Liver (tissue), 10 donors: ENCODE measurements at places on chromosomes 16 and 17. TPM values are rescaled to one million over a fixed set of nuclear protein-coding genes. Genes with fewer than 3 reads are reported as not detected.

Gene SLFN13
- total RNA-seq, result 3.6 TPM

Gene SLFN14
- under 0.01 TPM for total RNA-seq

GRCh38 chr17:36525113-36525512, 9.6 kb downstream of the MYO19 start:
- no peaks in the 10 kb centered on the region for H3K27me3 ChIP-seq
- H3K36me3 ChIP-seq, result peaks cover 32% of the 10 kb centered on the region
- H3K27ac ChIP-seq, result no peak overlapping the region
- no peak overlapping the region for H3K4me3 ChIP-seq

GRCh38 chr16:52573365-52574299, 26.7 kb upstream of the TOX3 start:
- no peak for DNase-seq
- H3K36me3 ChIP-seq, result no peaks in the 10 kb centered on the region
- peaks cover 15% of the 10 kb centered on the region for H3K4me1 ChIP-seq

- H3K4me3 ChIP-seq, result no peak overlapping the region
- H3K36me3 ChIP-seq, result peaks cover 45% of the 10 kb centered on the region
- no peaks in the 10 kb centered on the region for H3K27me3 ChIP-seq
- no peak overlapping the region for H3K27ac ChIP-seq
- DNase-seq, result no peak
Measured at GRCh38 chr17:78069695-78070094, 58.9 kb downstream of the TMC6 start.

DNA sequence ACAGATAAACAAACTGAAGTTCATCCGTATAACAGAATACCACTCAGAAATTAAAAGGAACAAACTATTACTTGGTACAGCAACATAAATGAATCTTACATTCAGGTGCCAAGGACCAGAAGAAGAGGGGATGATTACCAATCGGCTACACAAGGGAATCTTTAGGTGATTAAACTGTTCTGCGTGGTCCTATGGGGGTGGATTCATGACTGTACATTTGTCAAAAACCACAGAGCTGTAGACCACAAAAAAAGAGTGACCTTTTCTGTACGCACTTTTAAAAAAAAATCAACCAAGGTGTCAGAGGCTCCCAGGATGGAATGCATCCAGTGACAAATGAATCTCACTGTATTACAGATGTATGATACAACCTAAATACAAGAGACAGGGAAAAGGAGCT, 110.8 kb downstream of the CDYL2 start:
- H3K4me3 ChIP-seq, result no peak overlapping the region
- DNase-seq, result no peak
- H3K27ac ChIP-seq, result no peak overlapping the region
- peaks cover 4% of the 10 kb centered on the region for H3K4me1 ChIP-seq
- no peaks in the 10 kb centered on the region for H3K36me3 ChIP-seq
- H3K27me3 ChIP-seq, result no peaks in the 10 kb centered on the region

Gene SLC47A2
- total RNA-seq, result not detected

DNA sequence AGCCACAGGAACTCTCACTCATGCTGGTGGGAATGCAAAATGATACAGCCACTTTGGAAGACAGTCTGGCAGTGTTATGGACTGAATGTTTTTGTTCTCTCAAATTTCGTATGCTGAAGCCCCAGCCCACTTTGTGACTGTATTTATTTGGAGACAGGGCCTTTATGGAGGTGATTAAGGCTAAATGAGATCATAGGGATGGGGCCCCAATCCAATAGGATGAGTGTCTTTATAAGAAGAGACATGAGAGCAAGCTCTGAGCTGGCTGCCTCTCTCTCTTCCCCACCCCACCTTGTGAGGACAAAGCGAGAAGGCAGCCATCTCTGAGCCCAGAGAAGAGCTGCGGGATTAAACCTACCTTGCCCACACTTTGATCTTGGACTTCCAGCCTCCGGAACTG, 21.9 kb upstream of the RAI1 start:
- no peaks in the 10 kb centered on the region for H3K36me3 ChIP-seq
- no peaks in the 10 kb centered on the region for H3K27me3 ChIP-seq
- H3K4me3 ChIP-seq, result no peak overlapping the region
- H3K27ac ChIP-seq, result no peak overlapping the region
- no peaks in the 10 kb centered on the region for H3K4me1 ChIP-seq
- DNase-seq, result no peak

GRCh38 chr17:82870091-82870491, 30.3 kb upstream of the ZNF750 start:
- H3K27me3 ChIP-seq, result no peaks in the 10 kb centered on the region
- H3K4me1 ChIP-seq, result no peaks in the 10 kb centered on the region
- no peak for DNase-seq
- H3K36me3 ChIP-seq, result peaks cover 4% of the 10 kb centered on the region
- H3K27ac ChIP-seq, result no peak overlapping the region

Gene RAMP2
- total RNA-seq, result 0.92 TPM

- H3K4me1 ChIP-seq, result no peaks in the 10 kb centered on the region
- no peak overlapping the region for H3K27ac ChIP-seq
- no peaks in the 10 kb centered on the region for H3K36me3 ChIP-seq
- DNase-seq, result no peak
- no peak overlapping the region for H3K4me3 ChIP-seq
Measured at GRCh38 chr17:5895276-5895675, 174.9 kb upstream of the WSCD1 start.

GRCh38 chr16:59719121-59719520, 985.0 kb upstream of the GOT2 start:
- no peak overlapping the region for H3K27ac ChIP-seq
- H3K4me3 ChIP-seq, result no peak overlapping the region
- no peaks in the 10 kb centered on the region for H3K36me3 ChIP-seq
- no peaks in the 10 kb centered on the region for H3K27me3 ChIP-seq

GRCh38 chr17:41627316-41628072, 3.1 kb upstream of the KRT17 start:
- no peak overlapping the region for H3K27ac ChIP-seq
- no peaks in the 10 kb centered on the region for H3K27me3 ChIP-seq
- DNase-seq, result no peak
- H3K4me1 ChIP-seq, result no peaks in the 10 kb centered on the region

DNA sequence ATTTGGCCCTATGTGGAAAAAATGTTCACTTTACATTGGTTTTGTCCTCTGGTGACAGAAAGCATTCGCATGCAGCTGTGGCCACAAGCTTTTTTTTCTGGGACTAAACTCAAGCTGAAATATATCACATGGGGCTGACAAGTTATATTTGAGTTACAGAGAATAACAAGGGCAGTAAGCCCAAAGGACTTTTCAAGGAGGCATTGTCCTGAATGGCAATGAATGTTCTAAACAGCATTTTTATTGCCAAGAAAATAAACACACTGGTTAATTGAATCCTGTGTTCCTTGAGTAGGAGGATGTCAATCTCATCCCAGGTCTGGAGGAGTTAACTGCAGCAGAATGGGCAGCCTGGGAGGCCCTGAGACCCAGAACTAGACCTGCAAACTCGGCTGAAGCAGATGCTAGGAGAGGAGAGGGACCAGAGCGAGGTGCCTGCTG, 114.5 kb downstream of the COPRS start:
- no peak overlapping the region for H3K27ac ChIP-seq
- no peak for DNase-seq
- no peaks in the 10 kb centered on the region for H3K36me3 ChIP-seq

DNA sequence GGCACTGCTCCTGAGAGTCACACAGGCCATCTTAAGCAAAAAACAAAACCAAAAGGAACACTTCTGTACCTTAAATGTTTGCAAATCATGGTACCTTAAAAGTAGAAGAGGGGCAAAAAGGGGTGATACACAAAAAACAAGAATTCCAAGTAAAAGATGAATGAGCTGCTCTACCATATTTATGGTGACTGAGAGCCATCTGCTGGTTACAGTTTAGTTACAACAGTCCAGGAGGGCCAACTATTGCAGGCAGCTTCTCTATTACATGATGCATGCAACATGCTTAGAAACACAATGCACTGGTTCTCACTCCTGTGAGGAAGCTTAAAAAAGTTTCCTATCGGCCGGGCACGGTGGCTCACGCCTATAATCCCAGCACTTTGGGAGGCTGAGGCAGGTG, 53.5 kb downstream of the STX8 start:
- H3K27me3 ChIP-seq, result no peaks in the 10 kb centered on the region
- H3K27ac ChIP-seq, result no peak overlapping the region
- H3K4me1 ChIP-seq, result no peaks in the 10 kb centered on the region
- no peaks in the 10 kb centered on the region for H3K36me3 ChIP-seq
- DNase-seq, result no peak
- no peak overlapping the region for H3K4me3 ChIP-seq

DNA sequence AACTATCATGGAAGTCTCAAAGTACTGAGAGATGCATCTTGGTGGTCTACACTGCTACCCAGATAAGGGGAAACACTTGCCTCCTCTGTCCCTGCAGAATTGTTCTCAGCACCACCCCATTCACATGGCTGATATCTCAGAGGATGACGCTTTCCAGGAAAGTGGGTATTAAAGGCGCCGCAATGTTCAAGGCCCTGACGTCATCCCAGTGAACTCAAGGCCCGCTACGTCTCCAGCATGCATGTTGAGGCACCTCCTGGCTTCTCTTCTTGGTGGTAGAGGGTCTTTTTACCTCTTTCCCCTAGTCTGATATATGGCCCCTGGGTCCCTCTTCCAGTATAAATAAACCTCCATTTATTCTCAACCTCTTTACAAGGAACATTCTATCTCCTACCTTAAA, 1.0 kb downstream of the OR1A1 start:
- no peak overlapping the region for H3K27ac ChIP-seq
- H3K4me3 ChIP-seq, result no peak overlapping the region
- no peaks in the 10 kb centered on the region for H3K4me1 ChIP-seq
- no peaks in the 10 kb centered on the region for H3K27me3 ChIP-seq
- no peaks in the 10 kb centered on the region for H3K36me3 ChIP-seq
- no peak for DNase-seq

GRCh38 chr17:48484850-48485249, 46.0 kb downstream of the HOXB1 start:
- H3K27ac ChIP-seq, result no peak overlapping the region
- H3K27me3 ChIP-seq, result no peaks in the 10 kb centered on the region
- no peaks in the 10 kb centered on the region for H3K36me3 ChIP-seq
- DNase-seq, result no peak
- H3K4me3 ChIP-seq, result no peak overlapping the region

Gene PRCD
- total RNA-seq, result 1.0 TPM

DNA sequence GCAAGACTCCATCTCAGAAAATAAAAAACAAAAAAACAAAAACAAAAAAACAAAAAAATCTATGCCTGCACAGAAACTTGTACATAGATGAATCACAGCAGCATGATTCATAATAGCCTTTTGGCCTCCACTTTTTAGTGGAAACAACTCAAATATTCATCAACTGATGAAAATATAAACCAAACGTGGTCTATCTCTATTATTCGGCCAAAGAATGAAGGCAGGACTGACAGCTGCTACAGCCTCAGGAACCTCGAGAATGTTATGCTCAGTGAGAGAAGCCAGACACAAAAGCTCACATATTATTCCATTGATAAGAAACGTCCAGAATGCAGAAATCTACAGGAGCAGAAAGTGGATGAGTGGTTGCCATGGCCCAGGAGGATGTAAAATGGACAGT, 19.8 kb downstream of the PPL start:
- H3K4me3 ChIP-seq, result no peak overlapping the region
- DNase-seq, result no peak
- no peaks in the 10 kb centered on the region for H3K36me3 ChIP-seq
- H3K4me1 ChIP-seq, result peaks cover 2% of the 10 kb centered on the region

Gene TEKT5
- total RNA-seq, result not detected

DNA sequence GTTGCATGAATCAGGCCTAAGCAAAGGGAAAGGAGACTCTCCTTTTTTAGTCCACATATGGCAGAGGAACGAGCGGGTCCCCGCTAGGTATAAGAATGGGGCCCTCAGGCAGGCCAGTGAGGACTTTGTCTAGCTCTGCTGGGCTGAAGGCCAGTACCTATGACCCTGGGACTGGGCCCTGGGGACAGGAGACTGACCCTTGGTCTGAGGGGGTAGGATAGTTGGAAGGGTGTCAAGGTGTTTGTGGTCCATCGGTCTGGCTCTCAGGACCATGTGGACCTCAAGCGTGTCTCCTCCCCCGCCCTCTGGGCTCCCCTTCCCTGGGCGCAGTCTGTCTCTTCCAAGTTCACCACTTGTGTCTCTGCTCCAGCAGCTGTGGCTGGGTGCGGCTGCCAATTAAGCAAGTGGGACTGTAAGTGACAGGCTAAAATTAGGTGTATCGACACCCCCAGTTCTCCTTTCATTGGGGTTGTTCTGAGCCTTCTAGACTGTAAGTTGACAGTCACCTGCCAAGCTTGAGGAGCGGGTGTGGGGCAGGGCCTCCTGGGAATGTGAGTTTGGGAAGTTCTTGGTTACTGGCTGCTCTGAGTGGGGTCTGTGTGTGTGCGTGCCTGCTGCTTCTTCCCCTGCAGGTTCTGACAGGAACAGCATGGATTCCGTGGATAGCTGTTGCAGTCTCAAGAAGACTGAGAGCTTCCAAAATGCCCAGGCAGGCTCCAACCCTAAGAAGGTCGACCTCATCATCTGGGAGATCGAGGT, 24.5 kb downstream of the AKAP1 start:
- peaks cover 10% of the 10 kb centered on the region for H3K36me3 ChIP-seq
- peaks cover 15% of the 10 kb centered on the region for H3K4me1 ChIP-seq
- H3K27ac ChIP-seq, result peak overlapping the region; percentile 72
- no peaks in the 10 kb centered on the region for H3K27me3 ChIP-seq
- H3K4me3 ChIP-seq, result no peak overlapping the region

GRCh38 chr16:88541831-88542616, 28.2 kb upstream of the ZC3H18 start:
- no peak overlapping the region for H3K27ac ChIP-seq
- no peaks in the 10 kb centered on the region for H3K4me1 ChIP-seq
- H3K27me3 ChIP-seq, result no peaks in the 10 kb centered on the region
- no peak overlapping the region for H3K4me3 ChIP-seq
- no peak for DNase-seq

- no peaks in the 10 kb centered on the region for H3K36me3 ChIP-seq
- no peak overlapping the region for H3K27ac ChIP-seq
- peaks cover 10% of the 10 kb centered on the region for H3K4me1 ChIP-seq
Measured at GRCh38 chr17:42246515-42246914, 29.7 kb downstream of the STAT5B start.

Gene C16orf46
- total RNA-seq, result 0.42 TPM

Gene ARHGDIG
- not detected for total RNA-seq

Gene KRT32
- not detected for total RNA-seq

Gene KRTAP4-1
- not detected for total RNA-seq

GRCh38 chr17:38873640-38874380, 4.0 kb downstream of the LASP1 start:
- DNase-seq, result no peak
- H3K4me3 ChIP-seq, result no peak overlapping the region
- peaks cover 3% of the 10 kb centered on the region for H3K36me3 ChIP-seq

GRCh38 chr17:5254903-5255521, 20.4 kb upstream of the SCIMP start:
- H3K36me3 ChIP-seq, result no peaks in the 10 kb centered on the region
- no peaks in the 10 kb centered on the region for H3K4me1 ChIP-seq
- H3K27ac ChIP-seq, result no peak overlapping the region
- H3K4me3 ChIP-seq, result no peak overlapping the region
- no peak for DNase-seq

Gene TXNDC17
- 58.4 TPM for total RNA-seq

- H3K27me3 ChIP-seq, result no peaks in the 10 kb centered on the region
- no peak overlapping the region for H3K4me3 ChIP-seq
- no peak for DNase-seq
- H3K4me1 ChIP-seq, result peaks cover 5% of the 10 kb centered on the region
- H3K36me3 ChIP-seq, result no peaks in the 10 kb centered on the region
- no peak overlapping the region for H3K27ac ChIP-seq
Measured at GRCh38 chr17:17027442-17028058, 14.7 kb upstream of the MPRIP start.

GRCh38 chr16:19389246-19389645, 28.4 kb upstream of the TMC5 start:
- no peaks in the 10 kb centered on the region for H3K27me3 ChIP-seq
- H3K4me3 ChIP-seq, result no peak overlapping the region
- no peak overlapping the region for H3K27ac ChIP-seq

- peaks cover 4% of the 10 kb centered on the region for H3K36me3 ChIP-seq
- no peak overlapping the region for H3K27ac ChIP-seq
- H3K4me3 ChIP-seq, result no peak overlapping the region
- H3K4me1 ChIP-seq, result no peaks in the 10 kb centered on the region
- DNase-seq, result no peak
- H3K27me3 ChIP-seq, result no peaks in the 10 kb centered on the region
Measured at GRCh38 chr16:28193530-28194423, 18.0 kb downstream of the XPO6 start.
